ENCODE measurements at places on chromosomes 12 and 14. TPM values are rescaled to one million over a fixed set of nuclear protein-coding genes. Genes with fewer than 3 reads are reported as not detected.

GRCh38 chr14:50967103-50967502, 22.8 kb upstream of the PYGL start:
- DNase-seq: no peak

DNA sequence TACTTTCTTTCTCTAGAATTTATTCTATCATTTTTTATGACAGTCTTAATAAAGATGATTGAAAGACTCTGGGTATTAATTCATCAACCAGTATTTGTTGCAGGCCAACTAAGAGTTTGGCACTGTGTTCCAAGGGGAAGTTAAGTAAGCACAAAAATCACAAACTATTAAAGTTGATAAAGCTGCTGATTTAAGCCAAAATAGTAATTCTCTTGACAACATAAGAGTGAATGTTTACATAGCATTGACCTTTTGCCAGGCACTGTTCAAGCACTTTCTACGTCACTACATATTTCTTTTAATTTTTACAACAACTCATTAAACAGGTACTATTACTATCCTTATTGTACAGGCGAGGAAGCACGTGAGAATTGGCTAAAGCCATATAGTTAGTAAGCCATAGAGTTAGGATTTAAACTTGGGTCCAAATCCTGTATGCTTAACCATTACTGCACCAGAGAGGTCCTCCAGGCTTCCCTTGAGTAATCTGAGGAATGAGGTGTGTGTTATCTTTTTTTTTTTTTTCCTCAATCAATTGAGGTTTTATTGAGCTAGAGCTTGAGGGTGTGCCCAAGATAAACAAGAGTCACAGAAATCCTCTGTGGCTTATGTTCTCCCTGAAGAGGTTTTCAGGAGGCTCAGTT, 1009.6 kb downstream of the DIO2 start:
- no peak for DNase-seq

GRCh38 chr12:124506145-124506831, 61.1 kb downstream of the NCOR2 start:
- peak; percentile 91 for DNase-seq

GRCh38 chr12:6370994-6371754, 4.2 kb downstream of the SCNN1A start:
- DNase-seq: peak; percentile 66

GRCh38 chr12:89185889-89186288, 166.4 kb downstream of the DUSP6 start:
- no peak for DNase-seq

GRCh38 chr14:92058006-92058917, 18.4 kb upstream of the TRIP11 start:
- no peak for DNase-seq

DNA sequence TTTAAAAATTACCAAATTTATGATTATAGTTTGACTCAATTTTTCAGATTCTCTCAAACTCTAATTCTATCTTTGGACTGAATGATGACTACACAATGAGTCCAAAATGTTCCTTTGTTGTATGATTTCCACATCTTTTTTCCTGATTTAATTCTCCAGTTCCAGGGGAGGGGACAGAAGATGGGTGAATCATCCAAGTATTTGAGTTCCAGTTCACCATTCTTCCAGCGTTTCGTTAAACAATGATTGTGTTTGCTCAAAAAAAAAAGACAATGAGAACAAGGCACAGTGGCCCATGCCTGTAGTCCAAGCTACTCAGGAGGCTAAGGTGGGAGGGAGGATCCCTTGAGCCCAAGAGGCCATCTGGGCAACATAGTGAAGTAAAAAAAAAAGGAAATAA, 23.8 kb downstream of the BAZ1A start:
- no peak for DNase-seq

DNA sequence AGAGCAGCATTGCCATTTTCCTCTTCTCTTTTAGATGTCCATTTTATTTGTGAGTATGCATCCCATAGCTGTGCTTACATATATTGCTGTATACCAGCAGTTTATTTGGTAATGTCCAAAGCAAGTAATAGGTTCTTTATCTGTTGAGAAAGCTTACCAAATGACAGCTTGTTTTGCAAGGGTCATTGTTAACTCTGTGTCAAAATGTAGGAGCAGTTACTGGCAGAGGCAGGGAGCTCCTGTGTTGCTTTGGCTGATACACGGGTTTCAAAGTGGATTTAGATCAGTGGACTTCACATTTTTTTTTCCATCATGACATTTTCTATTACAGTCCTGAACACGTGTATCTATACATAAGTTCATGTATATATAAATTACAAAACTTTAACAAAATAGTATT, 38.1 kb upstream of the LRTM2 start:
- no peak for DNase-seq

- DNase-seq: no peak
Observed at GRCh38 chr14:100386121-100386520, 63.0 kb downstream of the SLC25A47 start.

DNA sequence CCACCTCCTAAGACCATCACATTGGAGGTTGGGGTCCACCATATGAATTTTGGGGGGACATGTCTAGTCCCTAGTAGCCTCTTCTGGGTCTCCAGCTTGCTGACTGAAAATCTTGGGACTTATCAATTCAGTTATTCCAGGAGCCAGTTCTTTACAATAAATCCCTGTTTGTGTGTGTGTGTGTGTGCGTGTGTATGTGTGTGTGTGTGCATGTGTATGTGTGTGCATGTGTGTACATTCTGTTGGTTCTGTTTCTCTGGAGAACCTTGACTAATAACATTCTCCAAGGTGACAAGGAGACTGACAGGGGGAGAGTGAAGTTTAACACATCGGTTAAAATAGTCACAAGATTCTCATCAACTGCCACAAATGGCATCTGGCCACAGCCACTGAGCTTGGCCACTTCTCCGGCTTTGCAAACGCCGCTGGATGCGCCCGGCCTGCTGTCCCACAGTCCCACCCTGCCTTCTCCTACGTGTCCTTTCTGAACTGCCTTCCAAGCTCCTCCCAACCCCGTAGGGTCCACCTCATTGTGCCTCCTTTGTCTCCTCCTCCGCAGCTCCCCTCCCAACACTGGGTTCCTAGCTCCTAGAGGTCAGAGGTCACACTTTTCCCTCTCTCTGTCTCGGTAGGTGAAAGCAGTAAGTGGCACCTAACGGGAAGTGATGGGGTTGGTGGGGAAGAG, 88.1 kb upstream of the DIO3 start:
- DNase-seq: no peak

- DNase-seq: no peak
Observed at GRCh38 chr14:79663453-79663852, 547.9 kb downstream of the DIO2 start.

GRCh38 chr12:117671734-117672133, 297.1 kb downstream of the KSR2 start:
- DNase-seq: no peak

DNA sequence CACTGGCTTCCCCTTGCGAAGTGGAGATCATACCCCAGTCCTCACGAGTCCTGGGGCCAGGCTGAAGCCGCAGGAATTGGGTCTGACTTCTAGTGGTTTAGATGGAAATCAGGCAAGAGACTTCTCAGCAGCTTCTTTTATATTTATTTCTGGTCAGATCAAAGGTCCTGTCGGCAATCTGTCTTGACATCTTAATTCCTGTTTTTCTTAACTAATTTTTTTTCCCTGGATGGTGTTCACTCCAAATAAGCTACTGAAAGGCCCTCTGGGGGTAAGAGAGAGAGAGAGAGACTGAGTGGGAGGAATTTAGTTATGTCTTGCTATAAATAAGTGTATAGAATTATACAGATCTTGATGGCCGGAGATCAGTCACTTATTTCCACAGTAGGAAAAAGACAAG, 698.7 kb upstream of the TBX3 start:
- DNase-seq: no peak

- no peak for DNase-seq
Observed at GRCh38 chr12:50686976-50687375, 76.9 kb upstream of the ATF1 start.

- no peak for DNase-seq
Observed at GRCh38 chr12:89927226-89927698, 218.6 kb upstream of the ATP2B1 start.

DNA sequence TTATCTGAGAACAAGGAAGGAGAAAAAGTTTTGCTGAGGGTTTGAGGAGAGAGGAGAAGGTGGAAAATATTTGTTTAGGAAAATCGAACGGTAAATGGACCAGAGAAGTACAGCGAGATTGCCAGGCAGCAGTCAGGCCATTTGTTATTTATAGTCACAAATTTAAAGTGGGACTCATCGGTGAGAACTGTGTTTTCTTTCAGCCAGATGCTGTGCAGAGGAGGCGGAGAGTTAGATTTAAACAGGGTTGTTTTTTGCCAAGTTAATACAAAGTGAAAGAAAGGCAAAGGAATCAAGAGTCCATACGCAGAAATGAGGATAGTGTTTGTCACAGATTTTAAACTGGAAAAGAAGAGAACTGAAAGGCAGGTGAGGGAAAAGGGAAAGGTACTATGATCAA, 200.6 kb upstream of the CNOT2 start:
- no peak for DNase-seq

GRCh38 chr12:30043151-30043847, 259.6 kb upstream of the TMTC1 start:
- DNase-seq: no peak

- no peak for DNase-seq
Observed at GRCh38 chr14:81430235-81430634, 30.1 kb upstream of the STON2 start.

DNA sequence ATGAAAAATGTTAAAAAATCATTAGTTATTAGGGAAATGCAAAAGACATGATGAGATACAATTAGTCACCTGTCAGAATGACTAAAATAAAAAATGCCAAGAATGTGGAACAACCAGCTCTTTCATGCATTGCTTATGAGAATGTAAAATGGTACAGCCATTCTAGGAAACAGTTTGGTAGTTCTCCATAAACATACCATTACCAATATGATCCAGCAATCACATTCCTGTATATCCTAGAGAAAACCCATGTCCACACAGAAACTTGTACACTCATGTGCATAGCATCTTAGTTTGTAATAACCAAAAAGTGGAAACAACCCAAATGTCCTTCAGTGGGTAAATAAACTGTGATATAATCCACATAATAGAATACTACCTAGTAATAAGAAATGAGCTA, 245.7 kb downstream of the FUT8 start:
- no peak for DNase-seq

DNA sequence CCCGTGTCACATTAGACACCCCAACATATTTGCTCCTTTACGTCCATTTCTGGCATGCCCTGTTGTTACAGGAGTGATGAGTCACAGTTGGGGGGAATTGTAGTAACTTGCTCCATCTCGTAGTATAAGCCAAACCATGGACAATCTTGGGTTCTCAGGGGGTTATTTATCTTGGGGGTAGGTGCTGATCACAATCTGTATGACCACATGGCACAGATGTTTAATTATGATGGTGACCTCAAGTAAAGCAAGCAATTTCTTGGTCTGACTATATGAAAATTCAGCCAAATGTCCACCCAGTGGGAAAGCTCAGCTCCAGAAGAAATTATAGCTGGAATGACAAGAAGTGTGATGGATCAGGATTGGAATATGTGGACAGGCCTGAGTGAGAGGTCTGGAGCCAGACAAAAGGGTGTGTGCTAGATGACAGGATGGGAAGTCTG, 32.1 kb upstream of the STON2 start:
- no peak for DNase-seq

DNA sequence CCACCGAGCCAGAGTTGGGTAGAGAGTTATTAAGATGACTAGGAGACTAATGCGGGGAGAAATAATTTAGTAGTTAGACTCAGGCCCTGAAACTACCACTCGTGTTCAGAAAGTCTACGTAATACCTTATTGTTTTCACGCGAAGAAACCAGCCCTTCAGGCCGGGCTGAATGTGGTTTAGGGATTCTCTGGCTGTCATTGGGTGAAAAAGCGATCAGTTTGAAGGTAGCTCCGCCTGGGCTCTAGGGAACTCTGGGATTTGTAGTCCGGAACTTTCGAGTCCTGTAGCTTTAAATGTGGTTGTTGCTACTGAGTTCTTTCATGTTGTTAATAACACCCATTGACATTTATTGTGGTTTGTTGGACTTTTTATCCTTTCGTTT, 549 bp upstream of the WDR89 start:
- DNase-seq: peak; percentile 69

- DNase-seq: no peak
Observed at GRCh38 chr14:80587096-80587724, 354.3 kb downstream of the CEP128 start.

DNA sequence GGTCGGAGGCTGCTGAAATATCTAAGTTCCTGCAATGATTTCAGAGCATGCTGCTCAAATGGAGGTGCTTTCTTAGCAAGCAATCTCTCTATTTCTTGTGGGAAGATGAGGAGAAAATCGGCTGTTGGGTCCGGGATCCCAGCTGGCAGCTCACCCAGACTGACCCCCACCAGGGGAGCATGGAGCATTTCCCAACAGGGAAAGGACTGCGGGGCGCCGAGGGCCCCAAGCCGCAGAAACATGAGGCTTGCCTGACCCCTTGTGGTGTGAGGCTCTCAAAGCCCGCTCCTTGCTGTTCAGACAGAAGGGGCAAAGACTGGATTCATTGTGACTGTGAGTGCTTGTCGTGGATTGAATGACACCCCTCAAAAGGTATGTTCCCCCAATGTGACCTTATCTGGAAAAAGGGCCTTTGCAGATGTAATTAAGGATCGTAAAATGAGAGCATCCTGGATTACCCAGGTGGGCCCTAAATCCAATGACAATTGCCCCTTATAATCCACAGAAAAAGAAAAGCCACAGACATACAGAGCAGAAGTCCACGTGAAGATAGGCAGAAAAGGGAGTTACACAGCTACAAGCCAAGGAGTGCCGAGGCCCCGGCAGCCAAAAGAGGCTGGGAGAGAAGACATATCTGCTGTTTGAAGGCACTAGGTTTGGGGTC, 116.3 kb upstream of the VASH1 start:
- DNase-seq: no peak

TAS2R42 gene
- not detected for total RNA-seq

PRR13 gene
- total RNA-seq: 216 TPM

OR6C6 gene
- total RNA-seq: not detected

SH2B3 gene
- total RNA-seq: 49.5 TPM

BDKRB2 gene
- 1.3 TPM for total RNA-seq

MRPL52 gene
- 65.2 TPM for total RNA-seq

SLC25A47 gene
- total RNA-seq: not detected

ZFP36L1 gene
- 199 TPM for total RNA-seq

MTA1 gene
- total RNA-seq: 69.7 TPM

RHOJ gene
- total RNA-seq: 29.2 TPM

LTB4R2 gene
- 5.9 TPM for total RNA-seq

CD4 gene
- 80.3 TPM for total RNA-seq
